ENCODE measurements at places on chromosomes 4 and X.

- no peak for DNase-seq
Observed at GRCh38 chr4:80463509-80463908, 128.0 kb downstream of the CFAP299 start.

- DNase-seq: peak; percentile 2
Observed at GRCh38 chr4:21948347-21949072, at the start of gene KCNIP4. Gene KCNIP4 (minus strand): TSS chr4:21948772.

- DNase-seq: no peak
Observed at GRCh38 chr4:186685767-186686183, 37.9 kb downstream of the FAT1 start.

- no peak for DNase-seq
Observed at GRCh38 chr4:84177831-84178542, 321.1 kb downstream of the NKX6-1 start.

GRCh38 chr4:3314706-3315260 lies 22.0 kb downstream of the RGS12 start:
- no peak for DNase-seq

- no peak for DNase-seq
Observed at GRCh38 chr4:171812665-171813525, at the start of gene GALNTL6. Gene GALNTL6 (plus strand): TSS chr4:171813404.

- DNase-seq: no peak
Observed at GRCh38 chrX:34917146-34917545, 25.4 kb upstream of the FAM47B start.

DNA sequence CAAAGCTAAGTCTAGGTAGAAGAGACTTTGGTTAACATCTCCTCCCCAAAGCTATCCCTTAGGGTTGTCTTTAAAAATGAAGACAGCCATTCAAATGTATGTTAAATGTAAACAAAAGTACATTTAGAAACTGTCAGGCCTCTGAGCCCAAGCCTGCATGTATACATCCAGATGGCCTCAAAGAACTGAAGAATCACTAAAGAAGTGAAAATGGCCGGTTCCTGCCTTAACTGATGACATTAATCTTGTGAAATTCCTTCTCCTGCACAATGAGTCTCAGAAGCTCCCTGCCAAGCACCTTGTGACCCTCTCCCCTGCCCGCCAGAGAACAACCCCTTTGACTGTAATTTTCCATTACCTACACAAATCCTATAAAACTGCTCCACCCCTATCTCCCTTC lies 377.9 kb downstream of the FAM133A start:
- no peak for DNase-seq

GRCh38 chr4:124151031-124151430 lies 561.5 kb downstream of the ANKRD50 start:
- DNase-seq: no peak

GRCh38 chr4:159240687-159241086 lies 137.8 kb downstream of the RAPGEF2 start:
- no peak for DNase-seq

GRCh38 chr4:184641022-184641421 lies 8.2 kb downstream of the CASP3 start:
- no peak for DNase-seq

GRCh38 chr4:76987685-76988084 lies 38.1 kb downstream of the SEPTIN11 start:
- no peak for DNase-seq

DNA sequence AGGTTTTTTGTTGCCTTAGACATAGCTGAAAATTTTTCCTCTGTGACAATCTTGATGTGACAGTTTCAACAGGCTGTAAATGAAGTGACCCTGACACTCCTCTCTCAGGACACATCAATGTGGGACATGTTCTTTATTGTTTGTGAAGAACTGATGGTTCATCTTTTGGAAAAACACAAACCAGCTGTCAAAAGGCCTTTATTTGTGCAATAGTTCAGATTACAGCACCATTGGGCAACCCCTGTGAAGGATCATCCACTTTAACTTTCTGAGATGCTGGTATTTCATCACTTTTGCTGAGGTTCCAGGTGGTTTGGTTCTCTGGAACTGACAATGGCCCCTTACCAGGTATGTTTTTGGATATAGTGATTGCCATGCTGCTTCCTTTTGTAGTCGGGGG lies 40.3 kb downstream of the OSTC start:
- DNase-seq: no peak

GRCh38 chrX:131262738-131263679 lies 26.1 kb downstream of the IGSF1 start:
- DNase-seq: peak; percentile 55

- DNase-seq: peak; percentile 15
Observed at GRCh38 chr4:72966652-72967051, 102.9 kb downstream of the COX18 start.

DNA sequence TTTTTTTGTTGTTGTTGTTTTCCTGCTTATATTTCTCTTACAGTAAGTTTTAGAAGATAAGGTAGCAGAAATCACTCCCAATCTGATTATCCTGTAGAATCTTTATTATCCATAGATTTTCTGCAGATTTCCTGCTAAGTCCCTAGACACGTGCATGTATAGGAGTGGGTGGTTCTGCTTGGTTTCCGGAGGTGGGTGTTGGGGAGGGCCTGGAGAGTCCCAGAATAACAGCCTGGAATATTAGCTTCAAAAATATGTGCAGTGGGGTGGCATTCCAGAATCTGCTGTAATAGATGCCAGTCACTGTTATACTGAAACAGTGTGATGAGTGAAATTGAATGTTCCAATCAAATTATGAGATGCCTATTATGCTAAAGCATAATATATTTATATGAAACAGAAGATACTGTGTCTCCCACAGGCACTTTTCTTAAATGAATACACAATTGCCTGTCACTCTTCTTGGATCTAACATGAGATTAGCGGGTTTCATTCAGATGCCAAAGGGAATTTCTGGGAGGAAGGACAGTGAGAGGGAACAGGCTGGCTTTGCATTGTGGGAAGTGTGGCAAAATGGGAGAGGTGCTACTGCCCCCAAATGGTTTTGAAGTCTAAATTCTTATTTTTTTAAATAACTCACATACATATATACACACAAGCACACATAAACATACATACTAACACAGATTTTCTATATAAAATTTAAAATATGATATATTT lies 37.6 kb downstream of the C4orf50 start:
- DNase-seq: no peak

- peak; percentile 9 for DNase-seq
Observed at GRCh38 chrX:78333521-78333920, 6.1 kb upstream of the CYSLTR1 start.

DNA sequence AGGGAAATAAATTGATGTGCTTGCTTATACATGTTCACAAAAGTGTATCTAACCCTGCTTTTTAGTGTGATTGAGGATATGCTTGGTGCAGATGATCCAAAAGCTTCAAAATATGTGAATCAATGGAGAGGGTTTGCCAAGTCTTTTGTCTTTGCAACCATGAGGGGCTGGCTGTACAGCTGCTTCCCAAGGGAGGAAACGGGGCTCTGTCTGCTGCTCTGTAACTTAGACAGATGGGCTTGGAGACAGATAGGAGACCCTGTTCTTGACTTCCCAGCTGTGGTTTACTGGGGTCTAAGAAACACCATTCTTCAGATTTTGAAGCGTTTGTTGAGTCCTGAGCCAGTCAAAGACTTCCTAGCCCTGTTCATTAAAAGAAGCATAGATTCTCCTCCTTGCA lies 152.3 kb downstream of the DCLK2 start:
- DNase-seq: no peak

GRCh38 chrX:13471269-13471668 lies 98.1 kb upstream of the EGFL6 start:
- DNase-seq: no peak

DNA sequence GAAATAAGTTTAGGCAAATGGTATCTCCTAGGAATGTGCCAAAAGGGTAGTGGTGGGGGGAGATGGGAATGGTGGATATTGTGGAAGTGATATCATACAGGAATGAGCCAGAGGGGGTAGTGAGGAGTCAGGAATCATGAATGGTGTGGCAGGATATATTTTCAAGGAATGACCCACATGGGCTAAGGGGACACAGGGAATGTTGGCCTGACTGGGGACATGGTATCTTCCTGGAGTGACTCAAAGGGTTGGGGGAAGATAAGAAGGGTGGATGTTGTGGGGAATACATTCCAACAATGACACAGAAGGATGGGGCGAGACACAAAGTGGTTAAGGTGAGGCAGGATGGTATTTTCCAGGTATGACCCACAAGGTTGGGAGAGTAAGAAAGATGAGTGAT lies 60.6 kb downstream of the MAOA start:
- no peak for DNase-seq

- DNase-seq: no peak
Observed at GRCh38 chrX:105658136-105658535, 164.2 kb upstream of the NRK start.

- DNase-seq: no peak
Observed at GRCh38 chr4:126568652-126569570, 1063.8 kb upstream of the INTU start.

- no peak for DNase-seq
Observed at GRCh38 chr4:156111686-156112085, 158.0 kb upstream of the CTSO start.

DNA sequence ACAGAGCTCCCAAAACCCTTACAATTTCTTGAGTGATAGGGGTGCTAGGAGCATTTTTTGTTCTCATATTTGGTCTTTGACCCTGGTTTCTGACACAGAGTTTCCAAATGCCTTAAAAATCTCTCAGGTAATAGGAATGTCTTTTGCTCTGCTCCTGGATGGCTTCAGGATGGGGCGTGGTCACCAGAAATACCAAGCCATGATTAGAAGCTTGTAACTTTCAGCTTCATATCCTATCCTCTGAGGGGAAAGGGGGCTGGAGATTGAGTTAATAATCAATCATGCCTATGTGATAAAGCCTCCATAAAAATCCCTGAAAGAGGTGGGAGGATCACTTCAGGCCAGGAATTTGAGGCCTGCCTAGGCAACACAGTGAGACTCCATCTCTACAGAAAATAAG lies 34.6 kb upstream of the IL9R start:
- no peak for DNase-seq

DNA sequence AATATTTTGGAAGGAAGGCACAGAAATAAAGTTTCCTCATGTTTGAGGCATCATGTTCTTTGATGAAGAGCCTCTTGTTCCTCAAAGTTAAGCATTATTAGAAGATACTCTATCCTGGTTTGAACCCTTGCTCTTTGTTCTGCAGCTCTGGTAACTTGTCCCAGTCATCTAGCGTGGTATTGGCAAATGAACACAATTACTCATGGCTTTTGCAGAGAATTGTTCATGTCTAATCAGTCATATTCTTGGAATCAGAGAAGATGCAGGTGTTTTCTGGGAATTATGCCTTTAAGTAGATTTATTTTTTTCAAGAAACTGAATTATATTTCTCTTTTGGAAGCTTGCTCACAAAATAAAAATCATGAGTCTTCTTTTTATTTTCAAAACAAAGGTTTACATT lies 52.9 kb upstream of the HPGDS start:
- peak; percentile 3 for DNase-seq

- DNase-seq: no peak
Observed at GRCh38 chr4:57158762-57159161, 48.6 kb upstream of the IGFBP7 start.

- no peak for DNase-seq
Observed at GRCh38 chr4:40931238-40931637, 181.5 kb downstream of the NSUN7 start.

- no peak for DNase-seq
Observed at GRCh38 chrX:64350047-64350446, 45.2 kb downstream of the MTMR8 start.

DNA sequence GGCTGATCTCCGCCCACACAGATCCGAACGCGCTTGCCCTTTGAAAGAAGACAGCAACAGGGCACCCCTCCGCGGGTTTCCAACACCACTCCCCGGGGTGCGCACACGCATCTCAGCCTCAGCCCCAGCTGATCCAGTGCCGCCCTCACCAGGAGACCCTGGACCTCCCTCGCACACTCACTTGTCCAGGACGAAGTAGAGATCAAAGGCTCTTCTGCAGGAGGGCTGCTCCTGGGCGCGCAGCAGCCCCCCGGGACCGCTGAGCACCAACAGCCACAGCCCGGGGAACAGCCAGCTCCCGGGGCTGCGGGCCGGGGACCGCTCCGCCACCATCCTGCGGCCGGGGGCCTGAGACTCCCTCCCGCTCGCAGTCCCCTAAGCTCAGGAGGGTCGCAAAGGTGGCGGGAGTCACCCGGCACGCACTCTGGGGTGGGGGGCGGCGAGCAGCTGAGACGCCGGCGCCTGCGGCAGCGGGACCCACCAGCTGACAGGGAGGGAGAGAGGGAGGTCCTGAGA lies 743 bp downstream of the ANTXR2 start:
- DNase-seq: peak; percentile 73

DNA sequence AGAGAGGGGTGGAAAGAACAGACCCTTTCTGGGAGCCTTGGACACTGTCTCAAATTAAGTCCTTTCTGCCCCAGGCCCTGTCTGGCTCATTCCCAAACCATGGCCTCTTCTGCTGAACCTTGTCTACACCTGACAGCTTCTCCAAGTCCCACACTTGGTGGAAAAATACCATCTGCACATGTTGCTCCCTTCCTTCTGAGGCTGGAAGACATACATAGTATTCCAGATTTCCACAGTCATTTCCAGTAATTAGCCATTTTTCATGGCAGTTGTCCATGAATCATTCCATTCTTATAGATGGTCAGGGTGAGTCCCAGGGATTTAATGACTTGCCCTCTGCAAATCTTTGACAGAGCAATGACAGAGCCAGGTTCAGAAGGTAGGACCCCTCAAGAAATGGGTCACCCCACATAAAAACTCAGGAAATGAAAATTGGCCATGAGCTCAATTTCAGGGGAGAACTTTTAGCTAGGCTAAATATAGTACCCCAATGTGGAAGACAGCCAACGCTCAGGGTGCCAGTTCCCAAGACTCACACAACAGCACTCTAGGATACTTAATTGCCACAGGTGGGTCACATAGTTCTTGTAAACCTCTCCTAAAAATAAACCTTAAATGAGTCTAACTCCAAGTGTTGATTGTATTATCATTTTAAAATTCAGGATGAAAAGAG lies 16.2 kb upstream of the DAPP1 start:
- no peak for DNase-seq
